ENCODE measurements at places on chromosomes 2 and 18.

- DNase-seq, result no peak
Measured at GRCh38 chr2:170446078-170446477, 268.1 kb downstream of the MYO3B start.

DNA sequence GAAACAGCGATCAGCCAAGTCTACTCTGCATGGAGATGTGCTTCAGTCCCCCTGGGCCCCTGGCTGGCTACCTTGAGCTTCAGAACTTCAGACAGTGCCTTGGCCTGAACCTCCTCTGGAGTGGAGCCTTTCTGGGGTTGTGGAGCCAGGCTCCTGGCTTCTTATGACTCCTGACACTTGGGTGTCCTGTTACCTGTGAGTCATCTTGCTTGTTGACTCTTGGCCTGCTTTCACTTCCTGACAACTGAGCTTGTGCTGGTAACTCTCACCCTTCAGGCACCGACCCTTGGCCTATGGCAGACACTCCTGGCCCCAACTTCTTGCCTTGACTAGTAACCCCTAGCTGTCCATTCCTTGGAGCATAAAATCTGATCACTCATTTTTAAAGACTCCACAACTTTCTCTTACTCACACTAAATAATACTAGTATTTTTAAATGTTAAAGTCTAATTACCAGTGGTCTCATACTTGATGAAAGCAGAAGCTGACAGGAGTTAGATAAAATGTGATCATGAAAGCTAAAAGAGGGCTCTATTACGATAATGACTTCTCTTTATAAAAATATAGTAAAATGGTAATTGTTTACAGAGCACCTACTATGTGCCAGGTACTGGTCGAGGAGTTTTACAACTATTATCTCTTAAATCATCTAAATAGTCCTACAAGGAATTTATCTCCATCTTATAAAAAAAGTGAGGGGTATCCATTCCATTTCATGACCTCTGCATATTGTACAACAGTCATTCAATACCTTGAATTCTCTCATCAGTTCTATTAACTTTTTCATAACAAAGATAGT, 46.3 kb upstream of the VIT start:
- DNase-seq, result no peak

DNA sequence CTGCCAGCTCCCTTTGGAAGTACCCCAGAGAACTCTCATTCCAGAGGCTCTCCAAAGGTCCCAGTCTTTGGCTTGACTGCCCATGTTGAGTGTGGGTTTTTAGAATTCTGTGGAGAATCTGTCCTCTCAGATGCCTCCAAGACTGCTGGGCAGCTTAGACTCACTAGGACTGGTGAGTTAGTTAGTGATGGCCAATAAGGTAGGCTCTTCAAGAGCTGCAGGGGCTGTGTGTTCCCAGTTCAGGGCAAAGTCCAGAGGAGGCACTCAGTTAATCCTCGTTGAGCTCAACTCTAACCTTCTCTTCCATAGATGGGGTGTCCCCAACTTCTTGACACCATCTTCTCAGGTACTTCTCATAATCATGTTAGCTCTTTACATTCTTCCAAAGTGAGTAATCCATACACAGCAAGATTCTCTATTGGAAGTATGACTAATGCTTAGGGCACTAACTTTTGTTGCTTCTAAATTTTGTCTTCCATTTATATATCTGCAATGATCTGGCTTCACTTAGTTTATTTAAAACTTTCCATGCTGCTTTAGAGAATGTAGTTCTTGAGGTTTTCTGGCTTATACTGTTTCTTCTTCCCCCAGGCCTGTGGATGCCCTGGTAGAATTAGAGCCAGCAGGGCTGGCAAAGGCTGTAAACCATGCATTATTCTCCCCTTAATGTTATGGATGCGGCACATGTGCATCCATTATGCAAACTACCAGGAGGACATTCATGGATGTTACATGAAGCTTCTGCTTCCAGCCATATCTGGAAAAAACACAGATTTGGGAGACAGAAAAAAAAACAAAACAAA, 88.9 kb downstream of the POLE4 start:
- DNase-seq, result peak; percentile 13

DNA sequence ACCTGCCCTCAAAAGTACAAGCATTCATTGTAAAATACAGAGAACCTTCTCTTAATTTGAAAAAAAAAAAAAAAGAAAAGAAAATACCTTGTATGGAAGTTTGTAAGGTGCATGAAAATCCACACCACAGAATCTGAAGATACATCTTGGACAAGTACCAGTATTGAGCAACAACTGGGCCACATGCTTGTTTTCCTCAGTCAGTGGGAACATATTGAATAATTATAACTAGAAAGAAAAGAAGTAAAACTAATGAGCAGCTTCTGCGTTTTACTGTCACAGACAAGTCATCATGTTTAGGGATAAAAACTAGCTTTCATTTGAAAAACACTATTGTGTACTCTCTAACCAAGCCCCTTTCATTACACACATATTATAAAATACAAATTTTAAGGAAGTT, 5.8 kb upstream of the PEX13 start:
- DNase-seq, result peak; percentile 6

DNA sequence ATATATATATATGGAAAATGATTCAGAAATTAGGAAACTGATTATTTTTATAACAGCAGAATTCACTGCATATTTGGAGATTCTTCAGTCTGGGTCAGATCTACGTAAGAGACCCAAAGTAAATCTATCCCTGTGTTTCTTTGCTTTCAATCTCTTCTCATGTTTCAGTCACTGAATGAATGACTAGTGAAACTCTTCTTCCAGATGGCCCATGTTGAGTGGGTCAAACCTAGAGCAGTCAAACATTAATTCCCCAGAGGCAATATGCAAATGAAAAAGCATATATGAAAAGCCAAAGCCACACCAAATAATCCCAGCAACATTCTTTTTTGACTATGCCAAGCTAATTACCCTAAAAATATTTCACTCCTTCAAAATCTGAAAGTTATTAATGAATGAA, 317.3 kb downstream of the RBM43 start:
- no peak for DNase-seq

DNA sequence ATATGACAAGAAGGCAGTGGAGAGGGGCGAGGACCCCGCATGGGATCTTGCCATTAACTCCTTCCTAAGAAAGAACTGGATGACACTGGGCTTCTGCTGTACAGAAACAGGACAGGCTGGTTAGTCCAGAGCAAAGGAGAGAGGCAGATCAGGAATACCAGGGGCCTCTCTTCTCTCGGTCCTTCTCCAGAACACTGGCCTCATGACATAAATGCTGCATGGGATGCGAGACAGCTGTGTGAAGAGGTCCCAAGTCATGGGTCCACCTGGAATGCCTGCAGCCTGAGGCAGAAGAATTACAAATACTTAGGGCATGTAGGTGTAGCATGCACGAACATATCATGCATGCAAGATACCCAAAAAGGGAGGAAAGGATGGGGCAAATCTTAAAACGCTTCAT, 9.1 kb downstream of the MBOAT2 start:
- no peak for DNase-seq

DNA sequence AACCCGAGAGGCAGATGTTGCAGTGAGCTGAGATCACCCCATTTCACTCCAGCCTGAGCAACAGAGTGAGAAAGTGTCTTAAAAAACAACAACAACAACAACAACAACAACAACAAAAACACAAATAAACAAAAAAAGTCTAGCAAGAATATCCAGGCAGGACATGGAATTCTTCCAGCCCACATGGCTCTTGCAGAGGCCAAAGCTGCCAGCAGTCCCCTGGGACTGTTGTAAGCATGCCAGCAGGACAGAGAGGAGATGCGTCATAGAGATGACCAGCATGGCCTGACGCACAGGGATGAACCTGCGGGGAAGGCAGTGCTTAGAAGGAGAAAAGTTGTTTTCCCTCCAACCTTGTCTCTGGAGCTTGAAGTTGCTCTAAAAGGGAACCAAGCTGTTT, 182.3 kb upstream of the PGAP1 start:
- DNase-seq, result peak; percentile 70

DNA sequence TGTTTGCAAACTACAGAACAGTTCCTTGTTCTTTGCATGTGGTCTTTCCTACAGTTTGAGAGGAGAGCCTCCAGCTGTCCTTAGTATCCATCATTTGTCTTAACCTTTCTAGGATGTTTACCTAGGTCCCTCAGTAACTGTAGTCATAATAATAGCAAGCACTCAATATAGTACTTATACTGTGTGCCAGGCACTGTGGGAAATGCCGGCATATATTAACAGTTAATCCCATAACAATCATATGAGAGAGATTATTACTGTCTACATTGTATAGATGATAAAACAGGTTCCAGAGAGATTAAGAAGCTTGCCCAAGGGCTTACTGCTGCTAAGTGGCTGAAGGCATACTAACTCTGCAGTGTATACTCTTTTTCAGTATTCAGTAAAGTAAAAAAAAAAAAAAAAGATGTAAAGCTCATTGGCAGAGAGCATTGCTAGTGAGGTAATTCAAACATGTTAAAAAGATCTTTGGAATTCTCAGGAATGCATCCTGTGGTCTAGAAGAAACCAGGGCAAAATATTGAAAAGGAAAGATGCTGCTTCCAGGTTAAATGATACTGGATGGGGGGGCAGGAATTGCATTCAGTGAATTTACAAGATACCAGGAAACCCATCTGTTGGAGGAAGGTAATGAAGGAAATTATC, 72.3 kb downstream of the SPTBN1 start:
- peak; percentile 60 for DNase-seq

Measured in astrocyte of the cerebellum (primary cell).